Stimulated activated CD8-positive, alpha-beta memory T cell treated with anti-CD3 and anti-CD28 coated beads, Interleukin-15, amount 100 ng/mL, for 4 hours (primary cell): ENCODE measurements at places on chromosomes 2 and 18.

- no peak for DNase-seq
Observed at GRCh38 chr2:76283350-76283749, 572.6 kb upstream of the GCFC2 start.

GRCh38 chr2:213491376-213491775 is 207.1 kb downstream of the SPAG16 start:
- no peak for DNase-seq

DNA sequence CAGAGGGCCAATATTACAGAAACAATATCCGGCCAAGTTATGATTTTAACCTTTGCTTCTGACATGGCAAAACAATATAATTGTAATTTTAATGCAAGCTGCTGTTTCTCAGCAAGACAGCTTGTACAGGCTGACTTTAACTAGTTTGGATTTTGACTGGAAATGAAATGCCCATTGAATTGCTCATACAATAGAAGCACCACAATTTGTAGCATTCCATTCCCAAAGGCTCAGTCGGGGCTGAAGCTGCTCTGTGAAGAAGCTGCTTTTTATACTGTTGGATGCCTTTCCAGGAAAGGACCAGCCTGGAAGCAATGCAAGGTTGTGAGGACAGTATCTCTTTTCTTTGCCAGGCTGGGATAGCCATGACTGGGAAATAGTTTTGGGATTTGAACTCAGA is 677.0 kb upstream of the FANCL start:
- no peak for DNase-seq

- DNase-seq: no peak
Observed at GRCh38 chr2:45209302-45209701, 200.1 kb upstream of the SIX2 start.

DNA sequence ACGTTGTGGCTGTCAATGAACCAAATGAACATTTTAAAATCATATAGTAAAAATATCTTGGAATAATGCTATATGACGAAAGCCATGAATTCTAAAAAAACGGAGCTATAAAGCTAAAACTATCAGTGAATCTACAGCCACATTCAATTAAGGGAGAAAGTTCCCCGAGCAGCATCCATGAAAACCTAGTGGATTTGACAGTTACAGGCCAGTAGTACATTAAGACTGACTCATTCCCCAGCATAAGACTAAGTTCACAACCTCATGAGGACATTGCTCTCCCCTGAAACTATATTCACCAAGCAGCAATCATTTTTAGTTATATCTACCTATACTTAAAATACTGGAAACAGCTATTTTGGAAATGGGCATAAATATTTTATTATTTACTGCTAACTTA is 36.6 kb downstream of the KIDINS220 start:
- no peak for DNase-seq

- DNase-seq: no peak
Observed at GRCh38 chr2:218962859-218963492, 3.5 kb downstream of the CDK5R2 start.

DNA sequence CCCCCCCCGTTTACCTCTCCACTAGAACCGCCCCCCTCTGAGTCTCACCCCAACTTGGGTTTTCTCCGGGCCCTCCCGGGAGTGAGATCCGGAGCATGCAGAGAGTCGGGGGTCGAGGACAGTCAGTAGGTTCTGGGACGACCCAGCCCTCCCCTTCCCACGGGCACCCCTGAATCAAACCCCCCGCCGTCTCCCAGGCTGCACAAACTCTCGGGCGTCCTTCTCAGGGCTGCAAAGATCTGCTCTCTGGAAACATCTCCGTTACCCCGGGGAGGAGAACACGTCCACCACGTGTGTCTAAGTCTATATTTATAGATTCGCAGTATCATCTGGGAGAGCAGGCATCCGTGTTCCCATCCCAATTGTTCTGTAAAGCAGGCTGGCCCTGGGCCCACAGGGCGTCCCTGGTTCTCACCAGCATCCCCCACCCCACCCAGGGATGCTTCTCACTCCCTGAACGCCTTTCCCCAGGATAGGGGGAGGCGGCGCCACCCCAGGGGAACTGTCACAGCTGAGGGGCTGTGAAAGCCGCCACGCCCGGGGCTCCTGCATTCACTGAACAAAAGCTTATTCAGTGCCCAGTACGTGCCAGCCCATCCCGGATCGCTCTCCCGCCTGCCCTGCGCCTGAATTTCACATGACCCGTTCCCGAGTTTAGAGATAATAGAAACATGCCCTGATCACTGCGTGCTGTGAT is 765 bp upstream of the DIPK1C start:
- DNase-seq: no peak

- no peak for DNase-seq
Observed at GRCh38 chr2:171958475-171958874, 36.2 kb downstream of the HAT1 start.

GRCh38 chr2:21658907-21659477 is 535.2 kb downstream of the TDRD15 start:
- no peak for DNase-seq

DNA sequence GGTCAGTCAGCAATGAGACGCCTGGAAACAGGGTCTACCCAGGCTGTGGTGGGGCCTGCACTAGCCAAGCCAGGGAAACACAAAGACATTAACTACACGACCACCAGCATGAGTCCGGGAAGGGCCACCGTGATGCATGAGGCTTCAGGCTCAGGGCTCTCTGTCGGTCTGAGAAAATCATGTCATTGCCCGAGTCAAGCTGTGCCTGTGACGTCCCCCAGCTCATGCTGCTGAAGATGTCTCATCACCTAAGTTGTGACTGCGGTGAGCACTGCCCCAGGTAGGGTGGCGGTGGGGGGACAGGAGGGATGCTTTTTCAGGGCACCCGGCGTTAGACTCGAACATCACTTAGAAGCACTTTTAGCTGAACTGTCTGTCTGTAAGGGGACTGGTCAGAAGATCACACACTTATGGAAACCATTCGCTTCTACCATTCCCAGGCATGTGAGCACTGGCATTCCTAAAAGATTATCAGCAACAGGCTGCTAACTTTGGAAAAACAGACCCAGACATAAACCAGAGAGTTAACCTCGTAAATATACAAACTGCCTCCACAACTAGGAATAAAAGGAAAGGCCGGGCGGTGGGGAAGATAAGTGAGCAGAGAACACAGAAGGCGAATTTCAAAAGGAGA is 234.5 kb downstream of the HDAC4 start:
- DNase-seq: no peak

- DNase-seq: no peak
Observed at GRCh38 chr2:130354139-130354428, 1.8 kb upstream of the PTPN18 start.

GRCh38 chr2:219284501-219285372 is 5.6 kb downstream of the DNAJB2 start:
- no peak for DNase-seq

DNA sequence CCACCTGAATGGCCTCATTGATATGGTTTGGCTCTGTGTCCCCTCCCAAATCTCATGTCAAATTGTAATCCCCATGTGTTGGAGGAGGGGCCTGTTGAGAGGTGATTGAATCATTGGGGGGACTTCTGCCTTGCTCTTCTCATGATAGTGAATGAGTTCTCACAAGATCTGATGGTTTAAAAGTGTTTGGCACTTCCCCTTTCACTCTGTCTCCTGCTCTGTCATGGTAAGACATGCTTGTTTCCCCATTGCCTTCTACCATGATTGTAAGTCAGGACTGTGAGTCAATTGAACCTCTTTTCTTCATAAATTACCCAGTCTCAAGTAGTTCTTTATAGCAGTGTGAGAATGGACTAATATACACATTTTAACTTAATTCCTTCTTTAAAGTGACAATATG is 146.8 kb upstream of the KCNJ3 start:
- DNase-seq: no peak

GRCh38 chr2:143133783-143134182 is 4.6 kb downstream of the ARHGAP15 start:
- DNase-seq: no peak

GRCh38 chr2:111678161-111678560 is 205.8 kb downstream of the ANAPC1 start:
- DNase-seq: no peak

DNA sequence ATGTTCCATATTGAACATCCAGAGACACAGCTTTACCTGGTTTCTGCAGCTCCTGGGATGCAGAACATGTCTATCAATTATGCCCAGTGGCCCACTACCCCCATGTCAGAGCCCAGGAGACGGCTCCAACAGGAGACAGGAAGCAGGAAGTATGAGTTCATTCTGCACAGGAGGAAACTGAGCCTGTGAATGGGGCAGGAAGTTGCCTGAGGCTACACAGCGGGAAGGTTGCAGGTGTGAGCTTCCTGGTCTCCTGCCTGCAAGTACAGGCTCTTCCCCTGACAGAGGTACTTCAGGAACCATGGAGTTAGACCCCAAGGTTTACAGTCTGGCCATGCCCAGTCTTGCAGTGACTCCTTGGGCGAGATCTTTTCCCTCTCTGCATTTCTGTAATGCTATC is 2.8 kb upstream of the BOK start:
- DNase-seq: no peak

- no peak for DNase-seq
Observed at GRCh38 chr18:38899252-38899651, 1333.7 kb upstream of the CELF4 start.

GRCh38 chr2:129812071-129812470 is 167.4 kb upstream of the RAB6C start:
- DNase-seq: no peak

DNA sequence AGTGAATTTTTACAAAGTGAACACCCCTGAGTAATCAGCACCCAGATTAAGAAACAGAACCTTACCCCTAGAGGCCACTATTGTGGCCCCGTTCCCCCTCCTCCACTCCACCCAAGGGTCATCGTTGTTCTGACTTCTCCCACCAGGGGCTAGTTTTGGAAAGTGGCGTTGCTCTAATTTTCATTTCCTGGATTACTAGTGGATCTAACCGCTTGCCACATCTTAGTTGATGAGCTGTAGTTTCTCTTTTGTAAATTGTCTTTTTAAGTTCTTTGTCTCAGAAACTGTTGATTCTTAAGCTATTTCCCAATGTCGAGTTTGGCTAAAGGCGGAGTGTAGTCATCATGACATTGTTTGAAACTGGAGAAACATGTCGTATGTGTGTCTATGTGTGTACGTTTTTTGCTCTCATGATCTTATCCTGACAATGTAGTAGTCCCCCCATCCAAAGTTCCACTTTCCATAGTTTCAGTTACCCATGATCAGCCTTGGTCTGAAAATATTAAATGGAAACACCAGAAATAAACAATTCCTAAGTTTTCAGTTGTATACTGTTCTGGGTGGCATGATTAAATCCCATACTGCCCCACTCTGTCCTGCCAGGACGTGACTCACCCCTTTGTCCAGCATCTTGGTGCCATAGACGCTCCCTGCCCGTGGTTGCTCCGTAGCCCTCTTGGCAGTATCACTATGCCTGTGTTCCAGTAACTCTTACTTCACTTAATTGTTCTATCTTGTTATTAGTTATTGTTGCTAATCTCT is 71.0 kb upstream of the SP3 start:
- DNase-seq: no peak

DNA sequence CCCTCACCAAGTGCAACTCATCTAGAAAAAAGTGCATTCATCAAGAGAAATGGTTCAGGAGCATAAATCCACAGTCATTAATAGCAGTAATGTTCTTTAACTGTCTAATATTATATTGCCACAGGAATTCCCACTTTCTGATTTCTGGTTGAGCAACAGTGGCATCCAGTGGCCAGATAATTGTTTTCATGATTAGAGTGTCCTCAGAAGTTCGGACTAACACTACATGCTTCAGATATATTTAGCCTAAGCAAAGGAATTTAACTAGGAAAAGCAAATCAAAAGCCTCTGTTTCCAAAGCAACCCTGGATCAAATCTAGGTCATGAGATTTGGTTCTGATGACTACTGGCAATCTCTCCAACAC is 9.8 kb upstream of the ERBB4 start:
- no peak for DNase-seq

DNA sequence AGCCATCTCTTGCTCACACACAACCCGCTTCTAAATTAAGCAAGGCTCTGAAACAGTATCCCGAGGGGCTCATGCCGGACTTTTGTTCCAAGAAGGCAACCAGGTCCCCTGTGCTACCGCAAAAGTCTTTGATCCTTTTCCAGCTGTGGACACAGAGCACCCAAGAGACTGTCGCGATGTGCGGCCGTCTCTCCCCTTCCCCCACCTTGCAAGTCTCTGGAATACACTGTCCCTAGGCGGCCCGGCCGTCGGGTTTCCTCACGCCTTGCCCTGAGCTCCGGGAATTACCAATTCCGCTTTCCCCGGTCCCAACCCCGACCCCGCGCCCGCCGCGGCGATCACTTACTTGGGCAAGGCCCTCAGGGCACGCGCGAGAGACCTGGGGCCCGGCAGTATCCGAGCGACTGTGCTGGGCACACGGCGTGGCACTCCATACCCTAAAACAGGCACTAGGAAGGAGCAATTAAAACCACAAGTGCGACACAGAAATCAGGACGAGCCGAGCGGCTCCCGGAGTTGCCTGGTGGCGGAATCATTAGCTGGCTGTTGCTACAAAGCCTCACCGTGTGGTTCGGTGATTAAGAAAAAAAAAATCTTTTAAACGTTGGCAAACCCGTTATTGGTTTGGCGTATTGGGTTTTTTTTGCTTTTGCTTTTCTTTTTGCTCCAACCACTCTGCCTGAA is 2.2 kb upstream of the DLX1 start:
- DNase-seq: no peak
